Amygdala (tissue), 56 donors: ENCODE measurements at places on chromosomes 1 and 21.

- DNase-seq: no peak
Observed at GRCh38 chr1:91552596-91552995, 51.9 kb downstream of the CDC7 start.

- no peak for DNase-seq
Observed at GRCh38 chr1:157696966-157697628, 3.5 kb downstream of the FCRL3 start.

DNA sequence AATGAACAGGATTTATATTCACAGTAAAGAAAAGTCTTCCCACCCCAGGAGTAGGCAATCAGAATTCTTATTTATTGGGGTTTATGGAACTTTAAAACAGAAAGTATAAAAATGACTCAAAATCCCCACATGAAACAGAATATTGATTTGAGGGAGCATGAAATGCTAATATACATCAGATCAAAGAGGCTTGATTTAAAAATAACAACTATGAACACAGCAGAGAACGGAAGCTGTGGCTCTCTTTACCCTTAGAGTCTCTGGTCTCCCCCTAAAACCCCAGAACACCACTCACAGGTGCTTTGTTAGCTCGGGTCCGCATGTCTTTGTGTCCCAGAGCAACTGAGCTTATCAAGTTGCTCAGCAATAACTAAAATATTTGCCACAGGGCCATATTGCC, 31.2 kb upstream of the FASLG start:
- DNase-seq: no peak

- no peak for DNase-seq
Observed at GRCh38 chr1:10936998-10937901, 75.2 kb upstream of the TARDBP start.

- DNase-seq: no peak
Observed at GRCh38 chr1:225852413-225853124, 29.6 kb downstream of the TMEM63A start.

GRCh38 chr1:86146566-86146965, 10.0 kb downstream of the COL24A1 start:
- DNase-seq: no peak

DNA sequence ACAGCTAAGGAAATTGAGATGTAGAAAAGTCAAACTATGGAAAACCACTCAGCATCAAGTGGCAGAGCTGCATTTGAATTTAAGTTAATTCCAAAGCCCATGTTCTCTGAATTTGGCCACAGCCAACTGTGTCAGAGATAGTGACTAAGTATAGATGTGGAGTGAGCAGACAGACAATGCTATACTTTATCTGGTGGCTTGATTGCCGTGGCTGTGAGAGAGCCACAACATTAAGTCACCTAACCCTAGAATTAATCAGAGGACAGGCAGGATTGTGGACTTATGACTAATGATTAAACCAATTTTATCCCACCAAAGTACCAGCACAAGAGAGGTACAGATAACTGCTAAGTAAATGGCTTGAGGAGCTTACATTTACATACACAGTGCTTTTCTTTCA, 209.8 kb downstream of the TPR start:
- no peak for DNase-seq

DNA sequence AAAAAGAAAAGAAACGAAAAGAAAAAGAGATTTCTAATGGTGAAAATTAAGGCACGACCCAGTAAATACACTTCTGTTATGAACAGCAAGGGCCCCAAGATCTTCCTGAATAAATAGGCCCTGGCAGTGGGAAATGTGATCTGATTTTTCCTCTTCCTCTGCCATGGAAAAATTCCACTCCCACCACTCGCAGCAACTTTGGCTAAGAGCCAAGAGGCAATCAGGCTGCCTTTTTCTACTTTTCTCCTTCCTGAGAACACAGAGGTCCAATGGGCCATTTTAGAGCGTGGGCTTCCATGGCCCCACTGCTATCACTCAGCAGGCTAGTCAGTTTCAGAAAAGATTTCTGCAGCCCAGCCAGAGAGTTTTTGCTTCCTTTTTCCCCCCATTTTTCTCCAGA, 33.7 kb upstream of the AK4 start:
- no peak for DNase-seq

DNA sequence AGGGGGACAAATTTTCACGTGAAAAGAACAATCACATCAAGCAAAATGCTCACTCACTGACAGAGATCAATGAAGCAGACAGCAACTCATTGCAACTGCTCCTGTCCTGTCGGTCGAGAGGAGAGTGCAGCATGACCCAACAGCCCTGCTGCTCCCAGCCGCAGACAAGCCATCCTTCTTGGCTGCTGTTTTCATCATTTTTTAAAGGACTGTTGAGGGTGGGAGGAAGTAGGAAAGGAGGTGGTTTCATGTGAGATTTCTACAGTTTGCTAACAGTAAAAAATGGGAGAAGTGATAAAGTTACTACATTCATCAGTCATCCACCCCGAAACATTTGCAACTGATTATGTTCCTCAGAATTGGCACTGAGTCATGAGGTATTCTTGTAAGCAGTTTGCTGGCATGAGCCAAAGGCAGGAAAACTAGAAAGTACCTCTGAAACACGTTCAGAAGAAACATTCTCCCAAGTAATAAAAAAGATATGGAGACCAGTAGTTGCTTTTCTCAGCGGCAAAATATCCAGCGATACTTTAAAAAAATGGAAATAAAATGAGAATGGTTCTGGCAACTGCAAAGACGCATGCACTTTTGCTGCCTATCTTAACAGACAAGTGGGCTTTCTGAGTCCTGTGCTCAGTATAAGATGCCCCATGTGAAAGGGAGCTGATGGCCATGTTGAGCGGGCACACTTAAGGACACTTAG, 72.0 kb upstream of the CLDN14 start:
- no peak for DNase-seq

- DNase-seq: no peak
Observed at GRCh38 chr1:117239467-117239866, 28.7 kb upstream of the VTCN1 start.

DNA sequence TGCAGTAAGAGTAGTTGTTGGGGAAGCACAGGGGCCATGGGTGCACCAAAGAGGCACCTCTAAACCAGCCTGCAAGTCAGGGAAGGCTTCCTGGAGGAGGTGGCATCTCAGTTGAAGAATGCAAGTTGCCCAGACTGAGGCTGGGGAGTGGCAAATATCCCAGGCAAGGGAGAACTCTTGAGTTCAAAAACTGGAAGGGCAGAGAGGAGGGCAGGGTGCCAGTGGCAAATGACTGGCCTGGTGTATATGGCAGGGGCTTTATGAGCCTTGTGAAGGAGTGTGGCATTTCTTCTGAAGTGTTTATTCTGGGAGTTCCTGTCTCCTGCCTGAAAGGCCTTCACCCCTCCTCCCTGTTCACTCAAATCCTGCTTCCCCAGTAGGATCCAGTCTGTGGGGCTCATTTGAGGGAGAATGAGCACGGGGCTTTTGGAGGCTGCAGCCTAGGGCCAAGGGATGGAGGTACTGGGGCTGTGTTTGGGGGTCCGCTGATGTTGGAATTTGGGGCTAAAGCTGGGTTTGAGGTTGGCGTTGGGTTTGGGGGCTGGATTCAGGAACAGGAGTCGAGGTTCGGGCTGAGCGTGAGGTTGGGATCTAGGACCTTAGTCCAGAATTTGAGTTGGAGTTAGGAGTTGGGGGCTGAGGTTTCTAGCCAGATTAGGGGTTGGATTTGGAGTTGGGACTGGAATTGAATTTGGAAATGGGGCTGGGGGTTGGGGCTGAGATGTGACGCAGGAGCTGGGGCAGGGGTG, at the start of gene TMEM125:
Gene TMEM125 (plus strand): TSS at position 357 of the 749 bp plus-strand sequence. CDS start 2,740 bp downstream, outside the sequence.
- DNase-seq: no peak

GRCh38 chr21:20306836-20307235, 691.4 kb upstream of the NCAM2 start:
- DNase-seq: no peak

DNA sequence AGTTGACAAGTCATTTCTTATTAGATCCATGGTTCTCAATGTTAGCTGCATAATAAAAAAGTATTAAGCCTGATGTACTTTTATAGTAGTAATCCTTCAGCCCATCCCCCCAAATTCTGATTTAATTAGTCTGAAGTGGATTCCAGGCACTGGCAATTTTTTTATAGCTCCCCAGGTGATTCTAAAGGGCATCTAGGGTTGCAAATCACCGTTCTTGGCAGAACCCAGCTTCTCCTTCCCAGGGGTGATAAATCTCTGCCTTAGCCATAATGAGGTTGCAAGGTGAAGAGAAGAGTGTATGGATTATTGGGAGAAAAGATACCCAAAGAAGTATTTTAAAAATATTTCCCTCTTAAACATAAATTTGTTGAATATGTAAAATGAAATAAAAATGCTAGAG, 43.0 kb upstream of the RXRG start:
- DNase-seq: no peak

GRCh38 chr1:16218674-16219071, 6.2 kb upstream of the ARHGEF19 start:
- no peak for DNase-seq

DNA sequence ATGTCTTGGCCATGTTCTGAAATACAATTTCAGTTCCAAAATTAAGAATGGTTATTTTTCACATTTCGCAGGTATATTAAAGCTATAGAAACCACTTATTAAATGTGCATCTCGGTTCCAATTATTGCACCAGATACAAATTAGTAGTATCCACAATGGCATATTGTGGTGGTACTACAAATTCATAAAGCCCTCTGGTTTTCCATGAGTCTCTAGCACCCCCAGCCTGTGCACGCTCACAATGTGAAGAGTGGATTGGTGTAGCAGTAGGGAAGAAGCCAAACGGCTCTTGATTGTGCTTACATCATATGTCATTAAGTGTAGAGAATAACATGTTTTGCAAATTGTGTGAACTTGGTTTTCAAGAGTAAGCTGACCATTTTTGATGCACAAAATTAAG, 1.9 kb upstream of the BRINP3 start:
- no peak for DNase-seq

- DNase-seq: peak; percentile 87
Observed at GRCh38 chr1:33181921-33182341, at the start of gene TRIM62. TSS of gene TRIM62 (minus strand) at chr1:33182043. CDS start at chr1:33181432, 611 bp downstream.

GRCh38 chr21:37369307-37369854, 2.8 kb downstream of the DYRK1A start:
- DNase-seq: no peak

GRCh38 chr1:9715536-9716226, 64.2 kb downstream of the PIK3CD start:
- DNase-seq: no peak

DNA sequence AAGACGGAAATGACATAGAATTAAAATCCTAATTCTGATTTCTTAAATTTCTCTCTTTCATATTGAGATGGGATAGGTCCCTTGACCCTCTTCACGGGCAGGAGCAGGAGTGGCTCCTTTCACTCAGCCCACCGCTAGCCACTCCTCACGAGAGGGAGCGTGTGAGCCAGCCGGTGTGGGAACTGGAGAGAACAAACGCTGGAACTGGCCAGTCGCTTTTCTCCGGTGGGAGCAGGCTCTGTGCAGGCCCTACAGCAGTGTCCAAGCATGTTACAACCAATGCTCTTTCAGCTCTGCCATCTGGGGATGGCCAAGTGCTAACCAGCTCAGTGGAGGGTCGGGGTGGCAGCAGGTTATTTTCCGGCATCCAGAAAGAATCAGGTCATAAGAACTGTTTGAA, 815.5 kb upstream of the ADGRL4 start:
- no peak for DNase-seq

DNA sequence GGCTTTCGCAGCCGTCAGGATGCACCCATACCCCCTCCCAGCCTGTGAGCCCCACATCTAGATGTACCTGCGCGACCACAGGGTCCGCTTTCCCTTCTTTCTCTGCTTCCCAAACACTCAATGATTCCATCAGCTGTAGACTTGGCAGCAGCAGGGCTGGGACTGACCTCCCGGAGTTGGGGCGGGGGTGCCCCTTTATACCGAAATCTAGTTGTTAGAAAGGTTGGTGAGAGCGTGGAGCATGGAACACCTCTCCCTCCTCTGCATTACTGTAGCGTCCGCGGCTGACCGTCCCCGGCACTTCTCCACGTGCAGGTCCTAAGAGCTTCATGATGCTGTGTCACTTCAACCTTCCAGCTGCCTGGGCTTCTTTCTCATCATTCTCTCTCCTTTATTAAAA, 21.1 kb upstream of the ACTRT2 start:
- no peak for DNase-seq

DNA sequence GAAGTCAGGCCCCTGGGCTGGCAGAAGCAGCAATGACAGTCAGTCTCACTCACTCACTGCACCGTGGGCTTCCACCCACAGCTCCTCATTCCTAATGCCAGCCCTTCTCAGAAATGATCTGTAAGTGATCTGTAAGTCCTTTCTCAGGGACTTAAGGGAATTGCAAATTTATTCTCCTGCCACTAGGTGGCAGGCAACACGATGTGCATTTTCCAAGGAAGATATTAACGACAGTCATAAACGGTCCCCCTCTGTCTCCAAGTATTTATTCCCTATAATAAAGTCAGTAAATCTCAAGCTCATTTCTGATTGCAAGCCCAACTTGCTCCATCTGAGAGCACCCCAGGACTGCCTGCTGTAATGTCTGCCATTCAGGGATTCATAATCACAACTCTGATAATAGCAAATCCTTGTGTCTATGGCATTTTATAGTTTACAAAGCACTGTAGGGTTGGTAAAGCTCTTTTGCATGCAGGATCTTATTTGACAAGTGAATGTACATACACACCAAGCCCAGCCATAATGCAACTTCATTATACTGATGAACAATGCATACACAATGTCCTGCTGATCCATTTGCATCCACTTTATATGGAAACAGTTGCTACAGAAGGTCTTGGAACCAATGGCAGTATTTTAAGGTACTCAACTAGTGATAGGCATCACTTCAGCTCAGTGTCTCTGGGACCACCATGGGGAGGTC, 380.5 kb upstream of the CAMK1G start:
- no peak for DNase-seq

GRCh38 chr1:243848858-243849420, 1.1 kb downstream of the AKT3 start:
- DNase-seq: peak; percentile 31

DNA sequence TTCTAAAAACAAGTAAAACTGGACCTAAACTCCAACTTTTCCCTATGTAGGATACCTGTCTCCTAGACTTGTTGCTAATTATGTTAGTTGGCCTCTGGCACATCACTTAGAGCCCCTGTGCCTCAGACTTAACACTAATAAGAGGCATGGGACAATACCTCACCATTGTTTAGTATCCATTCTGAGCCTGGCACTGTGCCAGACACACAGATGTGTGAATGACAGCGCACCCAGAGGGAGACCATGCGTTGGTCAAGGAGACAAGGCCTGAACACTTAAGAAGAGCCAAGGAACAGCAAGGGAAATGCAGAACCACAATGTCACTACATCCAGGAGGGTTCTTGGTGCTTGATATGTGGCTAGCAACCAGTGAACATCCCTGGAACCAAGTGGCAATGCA, 189.1 kb downstream of the FGGY start:
- DNase-seq: no peak

DNA sequence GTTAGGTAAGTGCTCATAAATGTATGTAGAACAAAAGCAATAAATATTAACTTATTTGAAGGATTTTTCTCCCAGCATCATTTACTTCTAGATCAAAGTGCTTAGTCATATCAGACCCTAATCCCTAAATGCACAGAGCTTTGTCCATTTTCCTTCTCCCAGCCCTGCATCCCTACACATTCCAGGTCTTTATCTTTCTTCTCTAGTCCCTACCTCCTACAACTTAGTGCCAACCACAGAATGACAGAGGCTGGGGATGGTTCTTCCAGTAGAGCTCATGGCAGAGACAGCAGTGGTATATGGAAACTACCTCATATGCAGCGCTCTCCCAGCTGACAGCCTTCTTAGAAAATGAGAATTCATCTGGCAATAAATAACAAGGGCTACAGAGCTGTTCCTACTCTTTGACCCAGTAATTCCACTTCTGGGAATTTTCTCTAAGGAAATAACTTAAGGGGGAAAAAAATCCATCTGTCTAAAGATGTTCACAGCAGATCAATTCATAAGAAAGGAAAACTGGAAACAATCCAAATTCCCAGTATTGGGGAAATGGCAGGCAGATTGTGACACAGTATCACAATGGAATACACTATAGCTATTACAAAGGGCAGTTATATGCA, 62.9 kb upstream of the ROR1 start:
- no peak for DNase-seq
